Stimulated activated CD4-positive, alpha-beta T cell treated with anti-CD3 and anti-CD28 coated beads, Interleukin-15, amount 100 ng/mL, for 1 hour (primary cell): ENCODE measurements at places on chromosomes 2 and 18.

DNA sequence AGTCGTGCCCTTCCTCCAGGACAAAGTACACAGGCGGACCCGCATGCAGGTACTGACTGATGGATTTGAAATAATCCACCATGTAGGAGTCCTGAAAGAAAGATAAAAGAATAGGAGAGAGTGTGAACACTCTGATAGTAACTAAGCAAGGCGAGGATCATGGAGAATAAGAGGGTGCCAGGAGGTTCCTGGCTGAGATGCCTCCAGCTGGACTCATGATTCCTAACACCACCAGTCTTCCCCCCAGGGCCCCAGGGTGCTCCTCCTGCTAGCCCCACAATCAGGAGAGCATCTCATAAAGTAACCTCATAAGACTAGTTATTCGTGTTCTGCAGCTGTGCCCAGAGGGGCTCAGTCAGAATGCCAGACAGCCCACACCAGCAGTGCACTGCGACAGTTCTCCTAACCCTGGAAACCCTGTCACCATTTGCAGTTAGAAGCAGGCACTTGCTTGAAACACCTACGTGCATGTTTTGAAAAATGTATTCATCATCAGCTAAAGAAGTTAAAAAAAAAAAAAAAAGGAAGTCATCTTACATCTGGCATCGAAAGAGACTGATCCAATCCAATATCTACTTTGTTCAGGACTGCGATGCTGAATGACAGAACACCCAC, 36.7 kb downstream of the RMC1 start:
- no peak for DNase-seq

DNA sequence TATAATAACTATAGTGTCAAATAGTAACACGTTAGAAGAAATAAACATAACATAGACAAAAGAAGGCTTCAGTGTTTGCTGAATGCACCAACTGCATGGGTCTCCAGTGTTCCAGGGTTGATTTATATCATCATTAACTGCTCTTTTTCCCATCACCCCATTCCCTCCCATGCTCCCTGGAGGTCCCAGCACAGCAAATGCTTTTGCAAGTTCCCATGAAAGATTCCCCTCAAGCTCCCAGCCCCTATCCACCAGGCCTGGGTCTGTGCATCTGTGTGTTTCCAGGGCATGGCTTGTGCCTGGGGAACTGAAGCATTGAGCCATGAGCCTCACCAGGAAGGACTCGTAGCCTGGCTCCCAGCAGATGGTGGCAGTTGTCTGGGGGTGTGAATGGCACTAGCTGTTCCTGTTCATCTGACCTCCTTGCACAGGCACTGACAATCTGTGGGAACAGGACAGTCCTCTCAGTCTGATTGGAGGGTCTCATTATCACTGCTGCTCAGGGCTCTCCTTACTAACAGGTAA, 164.6 kb upstream of the RMP24 start:
- no peak for DNase-seq

DNA sequence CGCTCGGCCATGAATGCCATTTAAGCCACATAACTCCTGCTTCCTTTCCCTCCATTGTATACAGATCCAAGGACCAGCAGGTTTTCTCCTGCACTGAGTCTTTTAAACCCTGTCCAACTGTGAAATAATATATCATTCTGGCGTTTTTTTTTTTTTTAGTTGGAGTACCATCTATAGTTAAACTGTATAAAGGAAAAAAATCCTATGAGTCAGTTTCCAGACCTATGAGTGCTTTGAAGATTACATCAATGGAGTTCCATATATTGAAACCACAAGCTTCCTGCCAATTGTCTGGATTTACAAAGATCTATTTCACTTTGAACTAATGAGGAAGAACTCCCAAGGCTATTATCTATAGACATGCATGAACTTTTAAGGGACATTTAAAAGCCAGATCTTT, 2.4 kb upstream of the MALT1 start:
- no peak for DNase-seq

DNA sequence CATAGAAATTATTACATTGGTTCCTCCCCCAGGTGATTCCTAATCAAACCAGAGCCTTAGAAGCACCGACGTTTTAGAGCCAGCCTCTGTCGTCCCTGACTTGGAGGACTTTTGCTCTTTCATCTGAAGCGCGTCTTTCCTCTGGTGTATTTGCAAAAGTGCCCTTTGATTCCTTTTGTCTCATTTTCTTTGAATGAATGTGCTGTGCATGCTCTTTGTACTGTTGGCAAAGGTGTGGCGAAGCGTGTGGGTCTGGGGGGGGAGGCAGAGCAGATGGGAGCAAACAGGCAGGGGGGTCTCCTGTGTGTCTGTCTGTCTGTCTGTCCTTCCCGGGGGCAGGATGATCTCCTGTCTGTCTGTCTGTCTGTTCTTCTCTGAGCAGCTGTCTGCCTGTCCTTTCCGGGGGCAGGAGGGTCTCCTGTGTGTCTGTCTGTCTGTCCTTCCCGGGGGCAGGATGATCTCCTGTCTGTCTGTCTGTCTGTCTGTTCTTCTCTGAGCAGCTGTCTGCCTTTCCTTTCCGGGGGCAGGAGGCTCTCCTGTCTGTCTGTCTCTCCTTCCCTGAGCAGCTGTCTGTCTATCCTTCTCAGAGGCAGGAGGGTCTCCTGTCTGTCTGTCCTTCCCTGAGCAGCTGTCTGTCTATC, 205.5 kb upstream of the MYT1L start:
- DNase-seq = no peak

- DNase-seq = no peak
These were observed 62.3 kb upstream of the ACYP2 start for GRCh38 chr2:54052825-54053718.

DNA sequence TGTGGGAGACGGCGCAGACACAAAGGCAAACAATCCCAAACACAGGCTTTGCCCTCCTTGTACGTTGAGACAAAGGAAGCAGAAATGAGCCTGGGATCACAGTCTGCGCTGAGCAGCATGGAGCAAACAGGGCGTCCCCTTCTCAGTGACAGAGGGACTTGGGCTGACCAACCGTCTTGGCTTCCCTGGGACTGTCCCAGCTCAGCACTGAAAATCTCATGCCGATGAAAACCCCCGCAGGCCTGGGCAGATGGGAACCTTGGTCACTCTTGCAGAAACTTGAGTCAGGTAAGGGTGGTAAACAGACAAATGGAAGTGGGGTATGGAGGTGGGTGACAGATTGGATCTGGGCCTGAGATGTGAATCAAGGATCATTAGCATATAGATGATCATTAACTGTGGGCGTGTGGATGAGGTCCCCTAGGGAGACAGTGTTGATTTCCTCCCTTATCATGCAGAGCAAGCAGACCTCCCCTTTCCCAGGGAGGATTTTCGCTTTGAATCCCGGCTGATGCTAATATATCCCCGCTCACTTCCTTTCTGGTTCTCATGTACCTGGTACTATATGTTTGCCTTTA, 19.1 kb upstream of the SH3BP4 start:
- DNase-seq = no peak

- DNase-seq = no peak
These were observed 35.7 kb downstream of the ACVR1C start for GRCh38 chr2:157592948-157593347.

GRCh38 chr2:15041429-15041837, 408.9 kb downstream of the LRATD1 start:
- DNase-seq = no peak

DNA sequence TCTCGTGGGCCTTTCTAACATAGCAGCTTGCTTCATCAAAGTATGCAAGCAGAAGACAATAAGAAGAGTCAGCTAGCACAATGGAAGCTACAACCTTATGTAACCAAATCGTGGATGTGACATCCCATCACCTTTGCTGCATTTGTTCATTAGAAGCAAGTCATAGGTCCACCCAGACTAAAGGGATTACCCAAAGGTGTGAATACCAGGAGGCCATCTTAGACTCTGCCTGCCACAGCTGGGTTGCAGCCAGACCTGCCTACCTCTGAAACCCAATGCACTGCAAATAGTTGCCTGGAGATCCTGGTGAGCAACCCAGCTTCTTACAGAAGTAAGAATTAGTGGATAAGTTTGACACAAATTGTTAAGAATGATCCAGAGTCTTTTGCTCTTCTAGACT, 10.6 kb downstream of the SLC1A4 start:
- no peak for DNase-seq

GRCh38 chr2:79369127-79369526, 143.7 kb upstream of the CTNNA2 start:
- no peak for DNase-seq

DNA sequence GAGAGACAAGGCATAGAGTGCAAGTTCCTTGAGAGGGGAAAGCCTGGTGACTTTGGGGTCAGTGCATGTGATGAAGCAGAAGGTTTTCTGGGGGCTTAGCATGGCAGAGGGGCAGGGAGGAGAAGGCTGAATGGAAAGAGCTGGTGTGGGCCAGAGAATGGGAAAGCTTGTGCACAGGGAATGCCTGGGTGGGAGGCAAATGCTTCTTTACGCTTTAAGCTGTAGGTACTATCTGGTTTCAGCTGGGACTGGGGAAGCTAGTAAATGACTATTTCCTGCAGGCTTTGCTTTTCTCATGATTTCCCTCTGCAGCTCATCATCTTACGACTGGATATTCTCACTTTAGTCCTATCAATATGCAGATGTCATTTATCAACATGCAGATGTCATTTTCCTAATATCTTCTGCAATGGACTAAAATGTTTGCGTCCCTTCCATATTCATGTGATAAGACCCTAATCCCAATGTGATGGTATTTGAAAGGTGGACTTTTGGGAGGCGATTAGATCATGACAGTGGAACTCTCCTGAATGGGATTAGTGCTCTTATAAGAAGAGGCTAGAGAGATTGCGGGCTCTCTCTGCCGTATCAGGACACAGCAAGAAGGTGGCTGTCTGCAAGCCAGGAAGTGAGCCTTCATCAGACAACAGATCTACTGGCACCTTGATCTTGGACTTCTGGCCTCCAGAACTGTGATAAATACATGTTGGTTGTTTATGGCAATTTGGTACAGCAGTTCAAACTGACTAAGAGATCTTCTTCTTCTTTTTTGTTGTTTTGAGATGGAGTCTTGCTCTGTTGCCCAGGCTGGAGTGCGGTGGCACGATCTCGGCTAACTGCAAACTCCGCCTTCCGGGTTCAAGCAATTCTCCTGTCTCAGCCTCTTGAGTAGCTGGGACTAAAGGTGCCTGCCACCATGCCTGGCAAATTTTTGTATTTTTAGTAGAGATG, 50.1 kb downstream of the MYCN start:
- no peak for DNase-seq

DNA sequence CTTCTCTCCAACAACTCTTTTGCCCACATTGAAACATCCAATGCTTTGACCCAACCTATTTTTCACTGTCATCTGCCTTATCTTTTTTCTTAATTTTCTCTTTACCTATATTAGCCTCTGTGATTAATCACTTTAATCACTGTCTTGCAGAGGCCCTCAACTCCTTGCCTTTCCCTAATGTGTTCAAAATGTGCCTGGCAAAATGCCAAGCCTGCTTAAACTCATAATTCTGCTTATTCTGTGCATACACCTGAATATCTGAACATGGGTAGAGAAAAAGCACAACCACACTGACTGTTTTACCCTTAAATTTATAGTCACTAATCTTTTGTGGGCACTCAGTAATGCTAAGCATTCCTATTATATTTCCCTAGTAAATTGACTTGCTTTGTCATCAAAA, 63.0 kb upstream of the GALNT13 start:
- DNase-seq = no peak

GRCh38 chr2:175187378-175187777, 5.9 kb upstream of the ATP5MC3 start:
- DNase-seq = no peak

DNA sequence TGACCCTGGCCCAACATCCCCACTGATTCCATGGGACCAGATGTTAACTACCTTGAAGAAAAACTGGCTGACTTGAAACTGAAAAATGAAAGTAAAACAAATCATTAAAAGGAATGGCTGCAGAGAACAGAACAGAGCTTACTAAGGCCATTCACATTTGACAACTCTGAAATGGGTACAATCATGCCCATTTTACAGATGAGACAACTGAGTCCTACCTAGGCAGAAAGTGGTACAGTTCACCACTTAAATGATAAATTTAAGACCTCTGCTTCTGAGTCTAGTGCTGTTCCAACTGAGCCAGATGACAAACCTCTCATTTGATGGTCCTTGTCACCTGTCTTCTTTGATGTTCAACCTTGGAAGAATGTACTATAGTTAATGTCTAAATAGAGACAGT, 65.8 kb downstream of the THNSL2 start:
- DNase-seq = no peak

DNA sequence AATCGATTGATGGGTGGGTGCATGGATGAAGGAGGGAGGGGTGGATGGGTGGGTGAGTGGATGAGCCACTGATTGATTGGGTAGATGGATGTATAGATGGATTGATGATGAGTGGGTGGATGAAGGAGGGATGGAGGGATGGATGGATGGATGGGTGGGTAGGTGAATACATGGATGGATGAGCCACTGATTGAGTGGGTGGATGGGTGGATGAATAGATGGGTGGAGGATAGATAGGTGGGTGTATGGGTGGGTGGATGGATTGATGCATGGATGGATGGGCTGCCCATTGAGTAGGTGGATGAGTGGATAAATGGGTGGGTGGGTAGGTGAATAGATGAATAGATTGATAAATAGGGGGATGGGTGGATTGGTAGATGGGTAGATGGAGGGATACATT, 30.9 kb downstream of the MLPH start:
- DNase-seq = no peak
